ENCODE measurements at places on chromosomes 5 and 9.

- DNase-seq, result no peak
Observed at GRCh38 chr9:73079326-73079725, 72.3 kb upstream of the ANXA1 start.

- no peak for DNase-seq
Observed at GRCh38 chr5:1880377-1881025, 2.2 kb downstream of the IRX4 start.

- DNase-seq, result no peak
Observed at GRCh38 chr5:133851521-133851920, 116.9 kb downstream of the C5orf15 start.

- peak; percentile 90 for DNase-seq
Observed at GRCh38 chr5:93582677-93583438, at the start of gene NR2F1. TSS of gene NR2F1 (plus strand) at chr5:93583222. CDS start at chr5:93585024, 1,802 bp downstream.

GRCh38 chr9:124133727-124134126, 122.2 kb downstream of the LHX2 start:
- peak; percentile 53 for DNase-seq

DNA sequence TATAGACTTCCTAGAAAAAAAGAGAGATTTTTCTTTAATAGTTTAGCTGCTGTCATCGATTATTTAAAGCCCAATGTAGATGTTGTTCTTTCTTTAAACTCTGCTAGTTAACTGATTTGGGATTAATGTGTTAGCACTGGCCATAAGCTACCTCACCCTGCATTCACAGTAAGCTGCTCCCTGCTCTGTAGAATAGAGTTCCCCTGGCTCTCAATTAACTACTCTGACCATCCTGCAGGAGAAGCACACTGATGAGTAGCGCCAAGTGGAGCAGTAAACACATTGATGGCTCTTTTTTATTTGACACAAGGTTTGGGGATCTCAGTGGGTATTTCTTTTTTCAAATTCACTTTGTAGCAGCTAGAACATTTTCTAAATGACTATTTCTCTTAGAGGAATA, 807.9 kb upstream of the ZNF608 start:
- DNase-seq, result no peak

GRCh38 chr9:114694719-114695269, 12.8 kb upstream of the TEX48 start:
- DNase-seq, result peak; percentile 35

DNA sequence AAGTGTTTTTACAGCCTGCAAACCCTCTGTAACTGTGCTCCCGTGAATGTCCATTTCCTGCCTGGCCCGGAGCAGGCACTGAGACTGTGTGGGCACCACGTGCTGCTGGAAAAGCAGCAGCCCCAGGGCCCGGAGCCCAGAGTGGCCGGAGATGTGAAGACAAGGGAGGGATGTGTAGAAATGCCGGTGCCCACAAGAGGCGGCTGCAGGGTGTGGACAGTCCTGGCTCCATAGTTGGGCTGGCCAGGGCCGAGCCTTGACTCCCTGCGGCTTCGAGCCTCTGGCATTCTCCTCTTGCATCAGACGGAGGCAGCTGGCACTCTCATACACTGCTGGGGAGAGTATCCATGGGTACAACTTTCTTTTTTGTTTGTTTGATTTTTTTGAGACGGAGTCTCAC, 13.2 kb upstream of the GFPT2 start:
- DNase-seq, result peak; percentile 68

DNA sequence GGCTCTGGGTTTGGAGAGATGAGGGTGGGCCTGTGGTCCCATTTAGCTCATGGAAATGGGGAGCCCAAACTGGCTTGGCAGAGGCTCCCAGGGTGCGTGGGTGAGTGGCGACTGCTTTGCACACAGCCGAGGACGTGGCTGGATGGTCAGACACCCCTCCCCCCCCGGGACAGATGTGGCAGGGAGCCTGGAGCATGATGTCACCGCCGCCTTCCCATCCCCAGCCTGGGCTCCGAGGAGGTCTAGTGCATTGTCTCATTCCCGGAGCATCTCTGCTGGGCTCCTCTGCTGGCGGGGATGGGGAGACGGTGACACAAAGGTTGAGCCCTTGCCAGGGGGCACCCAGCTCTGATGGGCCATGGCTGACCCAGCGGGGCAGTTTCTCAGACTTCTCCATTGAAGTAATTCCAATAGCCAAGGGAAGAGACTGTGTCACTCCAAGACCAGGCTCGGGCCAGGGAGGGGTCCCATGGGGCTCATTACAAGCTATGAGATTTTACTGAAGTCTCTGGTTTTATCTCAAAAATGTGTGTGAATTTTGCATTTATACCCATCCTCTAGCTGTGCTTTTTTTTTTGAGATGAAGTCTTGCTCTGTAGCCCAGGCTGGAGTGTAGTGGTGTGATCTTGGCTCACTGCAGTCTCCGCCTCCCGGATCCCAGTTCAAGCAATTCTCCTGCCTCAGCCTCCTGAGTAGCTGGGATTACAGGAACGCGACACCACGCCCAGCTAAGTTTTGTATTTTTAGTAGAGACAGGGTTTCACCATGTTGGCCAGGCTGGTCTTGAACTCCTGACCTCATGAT, 36.1 kb downstream of the HMCN2 start:
- peak; percentile 72 for DNase-seq

- DNase-seq, result peak; percentile 86
Observed at GRCh38 chr9:119898316-119898715, 529.1 kb upstream of the BRINP1 start.

DNA sequence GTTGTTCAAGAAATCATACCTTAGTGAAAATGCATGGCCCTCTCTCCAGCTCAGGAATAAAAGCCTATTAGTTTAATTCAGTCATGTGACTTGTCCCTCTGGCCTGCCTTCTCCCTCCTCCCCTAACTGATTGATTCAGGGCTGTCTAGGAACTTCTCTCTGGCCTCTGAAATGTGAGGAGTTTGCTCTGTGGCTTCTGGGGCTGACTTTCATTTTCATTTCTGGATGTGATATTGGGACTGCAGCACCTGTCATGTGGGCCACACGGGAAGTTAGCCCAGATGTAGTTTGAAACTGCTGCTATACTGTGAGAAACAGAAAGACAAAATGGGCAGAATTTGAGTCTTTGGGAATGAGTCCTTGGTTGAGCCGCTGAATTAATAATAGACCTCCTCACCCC, 44.8 kb downstream of the PARP8 start:
- peak; percentile 4 for DNase-seq

DNA sequence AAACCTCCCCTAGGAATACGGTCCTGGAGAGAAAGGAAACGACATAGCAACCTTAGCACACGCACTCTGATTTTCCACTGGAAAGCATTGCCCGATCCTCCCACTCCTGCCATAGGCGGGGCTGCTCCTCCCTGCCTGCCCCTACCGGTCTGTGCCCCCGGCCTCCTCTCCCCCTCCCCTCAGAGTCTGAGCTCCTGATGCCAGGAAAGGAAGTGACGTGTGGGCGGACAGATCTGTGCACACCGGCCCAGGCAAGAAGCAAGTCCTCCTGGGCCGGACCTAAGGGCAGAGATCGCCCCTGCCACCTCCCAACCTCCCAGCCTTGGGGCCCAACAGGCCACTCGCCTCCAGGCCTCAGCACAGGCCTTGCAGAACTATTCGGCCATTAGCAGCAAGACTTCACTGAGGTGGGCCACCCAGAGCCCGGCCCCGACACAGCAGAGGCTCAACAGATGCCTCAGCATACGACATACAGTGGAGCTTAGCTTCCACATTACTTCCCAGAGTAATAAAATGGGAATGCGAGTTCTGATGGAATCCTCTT, 7.2 kb downstream of the NINJ1 start:
- no peak for DNase-seq

DNA sequence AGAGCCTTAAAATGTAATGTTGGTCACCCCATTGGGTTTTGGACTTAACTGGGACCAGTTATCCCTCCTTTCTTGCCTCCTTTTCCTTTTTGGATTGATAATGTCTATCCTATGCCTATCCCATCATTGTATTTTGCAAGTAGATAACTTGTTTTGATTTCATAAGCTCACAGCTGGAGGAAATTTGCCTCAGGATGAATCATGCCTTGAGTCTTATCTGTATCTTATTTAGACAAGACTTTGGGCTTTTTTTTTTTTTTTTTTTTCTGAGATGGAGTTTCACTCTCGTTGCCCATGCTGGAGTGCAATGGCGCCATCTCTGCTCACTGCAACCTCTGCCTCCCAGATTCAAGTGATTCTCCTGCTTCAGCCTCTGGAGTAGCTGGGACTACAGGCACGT, 443.3 kb downstream of the DNAH5 start:
- peak; percentile 7 for DNase-seq

GRCh38 chr5:132017316-132017715, 5.9 kb upstream of the ACSL6 start:
- no peak for DNase-seq

DNA sequence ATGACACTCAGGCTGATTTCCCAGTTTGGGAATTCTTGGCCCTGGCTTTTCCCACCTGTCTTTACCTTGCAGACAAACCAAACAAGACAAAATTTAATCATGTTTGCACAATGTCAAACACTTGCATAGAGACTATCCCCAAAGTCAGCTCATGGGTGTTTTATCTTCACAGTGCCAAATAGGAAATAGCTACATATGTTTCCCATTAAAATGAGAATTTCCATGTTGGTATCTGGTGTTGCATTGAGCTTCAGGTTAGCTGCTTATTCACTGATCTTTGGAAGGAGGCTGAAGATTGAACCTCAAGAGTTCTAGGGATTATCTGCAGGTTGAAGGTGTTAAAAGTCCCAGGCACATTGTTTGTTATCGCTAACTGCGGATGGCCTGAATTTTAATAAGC, 19.5 kb downstream of the MAP1B start:
- peak; percentile 73 for DNase-seq

- no peak for DNase-seq
Observed at GRCh38 chr9:91549177-91549576, 125.5 kb upstream of the NFIL3 start.

GRCh38 chr5:121105921-121106320, 641.8 kb downstream of the PRR16 start:
- DNase-seq, result no peak

DNA sequence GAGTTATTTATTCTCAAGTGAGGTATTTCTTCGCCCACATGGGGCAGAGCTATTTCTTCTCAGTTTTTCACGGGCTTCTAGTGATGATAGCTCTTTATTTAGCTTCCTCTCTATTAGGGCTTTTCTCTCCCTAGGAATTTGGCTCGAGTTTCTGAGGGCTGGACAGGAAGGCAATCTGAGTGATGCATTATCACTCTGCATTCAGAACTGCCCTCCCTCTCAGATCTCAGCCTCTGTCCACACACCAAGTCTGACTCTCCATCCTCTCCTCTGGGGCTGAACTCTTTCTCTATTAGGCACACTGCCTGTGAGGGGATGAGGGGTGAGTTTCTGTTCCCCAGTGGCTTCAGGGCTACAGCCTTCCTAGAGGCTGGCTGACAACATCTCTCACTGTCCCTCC, 14.9 kb upstream of the SCAMP1 start:
- DNase-seq, result peak; percentile 39

DNA sequence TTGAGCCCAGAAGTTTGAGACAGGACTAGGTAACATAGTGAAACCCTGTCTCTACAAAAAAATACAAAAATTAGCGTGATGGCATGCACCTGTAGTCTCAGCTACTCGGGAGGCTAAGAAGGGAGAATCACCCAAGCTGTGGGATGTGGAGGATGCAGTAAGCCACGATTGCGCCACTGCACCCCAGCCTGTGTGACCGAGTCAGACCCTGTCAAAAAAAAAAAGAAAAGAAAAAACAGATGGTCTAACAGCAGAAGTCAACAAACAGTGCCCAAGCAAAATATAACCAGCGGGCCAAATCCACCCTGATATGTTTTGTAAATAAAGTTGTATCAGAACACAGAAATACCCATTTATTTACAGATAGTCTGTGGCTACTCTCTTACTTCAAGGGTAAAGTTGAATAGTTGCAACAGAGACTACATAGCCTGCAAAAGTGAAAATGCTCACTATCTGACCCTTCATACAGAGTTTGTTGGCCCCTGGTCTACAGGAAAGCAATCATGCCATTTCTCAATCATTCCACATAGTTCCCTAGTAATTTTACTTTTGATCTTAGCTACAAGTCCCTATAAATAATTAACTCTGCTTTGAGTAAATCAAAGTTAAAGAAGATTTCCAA, 383.7 kb downstream of the TLE1 start:
- DNase-seq, result no peak

- no peak for DNase-seq
Observed at GRCh38 chr5:118552146-118552545, 436.2 kb downstream of the DTWD2 start.

DNA sequence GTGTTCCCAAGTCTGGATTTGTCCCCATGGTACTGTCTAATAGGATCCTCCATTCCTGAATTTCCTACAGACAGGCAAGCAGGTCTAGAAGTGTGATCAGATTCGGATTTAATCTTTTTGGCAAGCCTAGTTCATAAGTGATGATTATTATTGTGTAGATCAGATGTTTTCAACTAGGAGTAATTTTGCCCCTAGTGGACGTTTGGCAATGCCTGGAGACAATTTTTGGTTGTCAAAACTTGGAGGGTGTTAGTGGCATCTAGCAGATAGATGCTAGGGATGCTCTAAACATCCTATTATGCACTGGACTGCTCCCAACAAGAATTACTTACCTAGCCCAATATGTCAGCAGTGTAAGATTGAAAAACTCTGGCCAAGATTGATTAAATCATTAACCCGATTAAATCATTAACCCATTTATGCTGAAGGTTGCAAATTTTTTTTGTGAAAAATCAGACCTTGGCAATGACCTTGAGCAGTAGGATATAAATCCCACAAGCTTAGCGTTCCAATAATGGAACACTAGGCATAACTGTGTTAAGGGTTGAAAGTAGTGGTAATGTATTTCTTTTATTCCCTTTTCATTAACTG, 28.2 kb downstream of the TCERG1 start:
- DNase-seq, result no peak

- peak; percentile 99 for DNase-seq
Observed at GRCh38 chr9:87713278-87713987, 12.5 kb upstream of the CTSL start.

DNA sequence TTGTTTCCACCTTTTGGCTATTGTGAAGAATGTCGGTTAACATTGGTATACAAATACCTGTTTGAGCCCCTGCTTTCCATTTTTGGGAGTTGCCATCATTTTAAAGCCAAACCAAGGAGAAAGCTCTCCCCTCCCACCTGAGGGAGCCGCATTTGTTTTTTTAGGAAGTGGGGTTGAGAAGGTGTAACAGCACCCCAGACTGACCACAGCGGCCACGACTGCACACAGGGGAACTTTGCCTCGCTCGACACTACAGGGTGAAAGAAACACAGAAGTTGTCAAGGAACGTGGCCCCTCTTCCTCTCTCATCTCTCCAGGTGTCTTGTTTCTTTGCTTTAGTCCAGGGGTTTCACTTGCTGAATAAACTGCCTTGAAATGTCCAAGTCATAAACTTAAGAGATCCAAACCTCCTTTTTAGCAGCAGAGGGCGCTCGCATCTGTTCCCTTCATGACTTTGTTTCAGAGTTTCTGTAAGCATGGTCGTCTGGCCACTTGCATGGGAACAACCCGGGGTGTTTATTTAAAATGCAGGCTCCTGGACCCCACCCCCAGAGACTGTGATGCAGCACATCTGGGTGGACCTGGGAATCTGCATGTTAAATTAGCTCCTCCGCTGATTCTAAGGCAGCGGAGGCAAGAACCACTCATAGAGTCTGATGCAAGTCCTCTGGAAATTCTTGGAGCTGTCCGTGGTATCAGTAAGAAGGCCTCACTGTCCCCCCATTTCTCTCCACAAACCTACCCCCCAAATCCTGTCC, 2.1 kb upstream of the TTLL11 start:
- peak; percentile 55 for DNase-seq

Data from AG10803 (cell line).